Iris pigment epithelial cell (primary cell): ENCODE measurements at places on chromosomes 6 and 20.

DNA sequence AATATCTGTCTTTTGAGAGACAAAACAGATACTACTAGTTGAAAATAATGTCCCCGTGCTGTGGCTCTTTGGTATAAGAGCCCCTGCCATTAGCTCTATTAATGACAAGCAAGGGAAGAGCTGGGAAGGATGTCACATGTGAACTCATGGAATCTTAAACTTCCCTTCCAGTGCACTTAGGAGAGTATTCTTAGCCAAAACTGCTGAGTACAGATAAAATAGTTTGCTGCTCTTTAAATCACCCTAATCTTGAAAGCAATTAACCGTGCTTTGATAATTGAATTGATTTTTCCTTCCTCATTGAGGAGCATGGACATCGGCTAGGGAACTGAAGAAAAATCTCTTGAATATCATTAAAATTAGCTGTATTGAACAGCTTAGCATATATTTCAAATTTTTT lies 91.7 kb downstream of the SLC35B3 start:
- no peak for DNase-seq

- DNase-seq, result no peak
These were observed 478.3 kb downstream of the FRK start for GRCh38 chr6:115582386-115582785.

GRCh38 chr6:170529839-170530469 lies 23.2 kb downstream of the PSMB1 start:
- peak; percentile 66 for DNase-seq

DNA sequence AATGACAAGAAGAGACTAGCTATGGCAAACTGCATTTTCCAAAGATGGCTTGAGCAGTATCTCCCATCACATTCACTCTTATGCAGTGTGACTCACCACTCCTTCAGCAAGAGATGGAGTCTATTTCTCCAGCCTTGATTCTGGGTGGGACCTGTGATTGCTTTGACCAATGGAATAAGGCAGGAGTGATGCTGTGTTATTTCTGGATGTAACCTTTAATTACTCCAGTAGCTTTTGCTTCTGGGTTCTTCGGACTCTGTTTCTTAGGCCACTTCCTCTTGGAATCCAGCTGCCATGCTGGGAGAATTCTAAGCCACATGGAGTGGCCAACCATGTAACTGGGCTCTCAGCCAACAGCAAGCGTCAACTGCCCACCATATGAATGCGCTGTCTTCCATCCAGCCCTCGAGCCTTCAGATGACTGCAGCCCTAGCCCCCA lies 50.7 kb downstream of the TGM2 start:
- DNase-seq, result peak; percentile 83

- DNase-seq, result no peak
These were observed 15.2 kb downstream of the RNF8 start for GRCh38 chr6:37368961-37369320.

DNA sequence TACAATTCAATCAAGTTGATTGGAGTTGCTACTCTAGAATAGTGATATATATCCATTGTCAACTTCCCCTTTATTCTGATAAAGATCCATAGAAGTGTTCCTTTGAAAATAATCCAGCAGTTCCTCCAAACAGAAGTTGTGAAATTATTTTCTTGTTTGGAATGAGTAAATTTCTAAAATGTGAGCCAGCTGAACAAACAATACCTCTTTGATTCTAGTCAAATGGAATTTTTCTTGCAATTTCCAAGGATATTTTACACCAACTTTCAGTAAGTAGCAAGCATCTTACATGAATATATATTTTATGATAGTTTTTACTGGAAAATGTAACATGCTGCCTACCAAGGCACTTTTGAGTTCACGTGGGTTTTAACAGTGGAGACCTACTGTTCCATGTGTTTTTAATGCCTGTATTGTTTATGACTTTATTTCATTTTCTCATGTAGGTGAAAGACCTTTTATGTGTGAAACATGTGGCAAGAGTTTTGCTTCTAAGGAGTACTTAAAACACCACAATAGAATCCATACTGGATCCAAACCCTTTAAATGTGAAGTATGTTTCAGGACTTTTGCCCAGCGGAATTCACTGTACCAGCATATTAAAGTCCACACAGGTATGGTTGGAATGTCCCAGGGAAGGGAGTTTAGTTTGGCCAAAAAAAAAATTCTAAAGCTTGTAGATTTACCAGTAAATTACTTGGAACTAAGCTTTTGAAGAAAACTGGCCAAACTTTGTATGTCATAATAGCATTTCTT lies 6.5 kb downstream of the GZF1 start:
- DNase-seq, result peak; percentile 38

DNA sequence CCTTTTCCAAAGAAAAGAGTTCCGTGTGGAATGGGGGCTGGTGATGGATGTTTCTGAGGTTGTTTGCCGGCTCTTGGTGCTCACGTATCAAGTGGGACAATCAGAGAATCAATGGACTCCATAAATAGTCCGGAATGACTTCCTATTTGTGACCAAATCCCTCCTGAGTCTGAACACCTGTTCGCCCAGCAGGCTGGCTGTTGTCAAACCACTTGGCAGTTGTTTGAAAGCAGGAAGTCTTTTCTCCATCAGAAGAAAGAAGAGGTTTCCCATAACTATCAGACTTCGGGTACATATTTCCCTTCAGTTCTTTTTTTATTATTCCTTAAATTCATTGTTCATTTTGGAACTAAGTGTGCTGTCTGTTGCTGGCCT lies 154.7 kb upstream of the RIN2 start:
- DNase-seq, result no peak

DNA sequence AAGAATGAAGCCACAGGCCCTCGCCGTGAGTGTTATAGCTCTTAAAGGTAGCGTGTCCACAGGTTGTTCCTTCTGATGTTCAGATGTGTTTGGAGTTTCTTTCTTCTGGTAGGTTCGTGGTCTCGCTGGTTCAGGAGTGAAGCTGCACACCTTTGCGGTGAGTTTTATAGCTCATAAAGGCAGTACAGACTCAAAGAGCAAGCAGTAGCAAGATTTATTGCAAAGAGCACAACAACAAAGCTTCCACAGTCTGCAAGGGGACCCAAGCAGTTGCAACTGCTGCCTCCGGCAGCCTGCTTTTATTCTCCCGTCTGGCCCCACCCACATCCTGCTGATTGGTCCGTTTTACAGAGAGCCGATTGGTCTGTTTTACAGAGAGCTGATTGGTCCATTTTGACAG lies 5.2 kb downstream of the HIVEP1 start:
- DNase-seq, result no peak

DNA sequence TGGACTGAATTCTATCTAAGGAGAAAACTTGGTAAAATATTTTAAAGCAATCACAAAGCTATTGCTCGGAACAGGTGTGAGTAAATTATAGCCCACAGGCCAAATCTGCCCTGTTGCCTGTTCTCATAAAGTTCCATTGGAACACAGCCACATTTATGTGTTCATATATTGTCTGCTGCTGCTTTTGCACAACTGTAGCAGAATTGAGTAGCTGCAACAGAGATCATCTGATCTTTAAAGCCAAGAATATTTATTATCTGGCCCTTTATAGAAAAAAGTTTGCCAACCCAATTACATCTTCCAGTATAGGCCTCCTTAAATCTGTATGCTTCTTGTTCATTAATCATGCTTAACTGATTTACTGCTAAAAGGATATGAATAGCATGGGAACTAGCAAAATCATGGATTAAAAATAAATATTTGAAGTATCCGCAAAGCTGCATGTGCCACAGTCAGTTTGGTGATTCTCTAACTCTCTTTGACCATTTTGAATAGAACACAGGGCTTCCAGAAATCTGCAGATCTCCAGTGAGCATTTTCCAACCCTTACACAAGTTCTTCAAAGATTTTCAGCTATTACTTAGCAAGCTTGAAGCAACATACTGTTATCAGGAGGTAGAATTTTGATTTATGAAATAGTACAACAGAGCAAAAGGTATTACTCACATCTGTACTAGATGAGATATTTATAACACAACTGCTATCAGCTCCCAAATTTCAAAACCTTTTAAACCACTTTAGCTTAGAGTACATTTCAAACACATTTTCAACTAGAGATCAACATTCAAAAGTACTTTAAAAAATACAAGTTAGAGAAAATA lies 312.6 kb upstream of the ID4 start:
- no peak for DNase-seq

DNA sequence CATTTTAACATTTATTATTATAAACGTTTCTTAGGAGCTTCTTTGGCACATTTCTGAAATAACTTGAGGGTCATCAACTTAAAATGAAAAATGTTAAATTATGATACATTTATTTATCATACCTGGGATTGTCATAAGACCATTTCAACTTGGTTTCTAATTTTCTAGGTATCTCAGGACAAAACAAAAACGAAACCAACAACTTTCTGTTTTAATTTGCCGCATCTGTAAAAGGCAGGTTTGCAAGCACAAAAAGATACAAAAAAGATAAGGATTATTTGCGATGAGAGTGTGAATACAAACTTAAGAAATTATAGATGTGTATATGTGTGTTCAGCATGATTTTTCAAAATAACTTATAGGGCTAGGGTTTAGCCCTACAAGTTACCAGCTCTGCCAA lies 395.0 kb upstream of the RUNX2 start:
- no peak for DNase-seq

DNA sequence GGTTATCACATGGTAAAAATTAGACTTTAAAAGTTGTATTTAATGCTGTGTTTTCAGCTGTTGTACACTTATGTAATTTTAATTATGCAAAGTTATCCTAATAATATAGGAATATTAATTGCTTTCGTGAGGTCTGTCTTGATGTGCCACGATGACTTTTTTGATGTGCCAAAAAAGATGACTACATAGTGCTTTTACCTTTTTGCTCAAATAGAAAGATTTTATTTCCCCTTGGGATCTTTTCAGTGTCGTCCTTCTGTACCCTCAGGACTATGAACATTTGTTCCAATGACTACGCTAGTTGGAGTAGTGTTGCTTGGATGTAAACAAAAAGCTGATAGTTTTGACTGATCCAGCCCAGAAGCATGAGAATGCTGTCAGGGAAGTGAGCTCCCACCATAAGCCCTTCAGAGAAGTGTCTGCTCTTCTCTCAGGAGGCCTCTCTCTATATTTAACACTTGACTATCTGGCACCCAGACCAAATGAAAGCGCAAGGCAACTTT lies 1.2 kb upstream of the CD164 start:
- DNase-seq, result no peak

DNA sequence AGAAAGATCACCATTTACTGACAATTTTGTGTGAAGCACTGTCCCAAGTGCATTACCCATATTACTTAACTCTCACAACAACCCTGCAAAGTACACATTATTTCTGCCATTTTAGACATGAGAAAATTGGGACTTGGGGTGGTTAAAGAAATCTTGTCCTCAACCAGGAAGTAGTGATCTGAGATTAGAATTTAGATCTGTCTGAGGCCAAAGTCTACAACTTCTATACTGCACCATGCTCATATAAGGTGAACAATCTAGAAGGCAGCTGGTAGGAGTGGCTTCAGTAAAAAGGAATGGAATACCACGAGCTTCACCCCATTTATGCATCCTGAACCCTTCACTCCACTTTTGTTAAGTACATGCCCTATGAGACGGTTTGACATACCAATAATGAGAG lies 87.6 kb downstream of the QRSL1 start:
- no peak for DNase-seq

GRCh38 chr6:10633216-10633615 lies 61.2 kb downstream of the C6orf52 start:
- peak; percentile 90 for DNase-seq

DNA sequence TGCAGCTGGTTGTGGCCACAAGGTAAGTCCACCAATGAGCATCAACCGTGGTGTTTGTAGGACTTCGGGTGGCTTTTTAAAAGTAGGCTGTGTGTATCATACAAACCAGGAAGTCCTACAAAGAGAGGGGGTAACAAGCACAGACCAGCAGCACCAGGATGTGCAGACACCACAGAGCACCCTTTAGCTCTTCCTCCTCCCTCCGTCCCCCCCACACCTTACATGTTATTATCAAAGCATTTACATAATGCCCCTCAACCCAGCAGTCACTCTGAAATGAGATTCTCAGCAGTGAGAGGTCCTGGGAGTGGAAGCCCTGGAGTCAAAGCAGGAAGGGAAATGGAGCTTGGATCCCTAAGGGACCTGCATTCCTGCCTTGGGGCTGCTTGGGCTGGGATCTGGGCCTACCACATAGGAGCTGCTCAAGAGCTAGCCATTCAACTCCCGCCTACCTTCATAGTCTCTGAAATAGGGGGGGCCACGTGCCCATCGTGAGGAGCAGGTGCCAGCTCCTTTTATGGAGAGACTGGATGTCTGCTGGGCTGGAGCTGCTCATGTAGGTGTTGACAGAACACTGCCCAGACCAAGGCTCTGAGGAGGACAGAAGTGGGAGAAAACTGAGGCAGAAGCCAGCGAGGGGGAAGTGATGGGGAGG lies 90.6 kb downstream of the PSMB1 start:
- DNase-seq, result no peak

- peak; percentile 69 for DNase-seq
These were observed 52.8 kb downstream of the MRPL14 start for GRCh38 chr6:44074439-44074812.

- DNase-seq, result no peak
These were observed 449.6 kb downstream of the C6orf118 start for GRCh38 chr6:164859816-164860215.

DNA sequence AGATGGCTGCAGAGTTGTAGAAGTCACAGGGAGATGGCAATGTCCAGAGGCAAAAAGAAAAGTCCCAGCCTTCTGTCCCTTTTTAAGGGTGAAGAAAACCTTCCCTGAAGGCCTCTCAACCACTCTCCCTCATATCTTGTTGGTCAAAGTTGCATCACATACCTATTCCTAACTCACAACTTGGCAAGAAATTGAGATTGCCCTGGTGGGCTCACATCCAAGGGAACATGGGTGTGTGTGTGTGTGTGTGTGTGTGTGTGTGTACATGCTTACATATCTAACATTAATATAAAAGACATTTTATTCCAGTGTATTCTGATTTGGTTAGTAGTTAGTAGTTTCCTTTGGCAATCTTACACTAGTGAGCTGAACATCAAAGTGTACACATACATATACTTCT lies 144.3 kb upstream of the SALL4 start:
- peak; percentile 64 for DNase-seq

DNA sequence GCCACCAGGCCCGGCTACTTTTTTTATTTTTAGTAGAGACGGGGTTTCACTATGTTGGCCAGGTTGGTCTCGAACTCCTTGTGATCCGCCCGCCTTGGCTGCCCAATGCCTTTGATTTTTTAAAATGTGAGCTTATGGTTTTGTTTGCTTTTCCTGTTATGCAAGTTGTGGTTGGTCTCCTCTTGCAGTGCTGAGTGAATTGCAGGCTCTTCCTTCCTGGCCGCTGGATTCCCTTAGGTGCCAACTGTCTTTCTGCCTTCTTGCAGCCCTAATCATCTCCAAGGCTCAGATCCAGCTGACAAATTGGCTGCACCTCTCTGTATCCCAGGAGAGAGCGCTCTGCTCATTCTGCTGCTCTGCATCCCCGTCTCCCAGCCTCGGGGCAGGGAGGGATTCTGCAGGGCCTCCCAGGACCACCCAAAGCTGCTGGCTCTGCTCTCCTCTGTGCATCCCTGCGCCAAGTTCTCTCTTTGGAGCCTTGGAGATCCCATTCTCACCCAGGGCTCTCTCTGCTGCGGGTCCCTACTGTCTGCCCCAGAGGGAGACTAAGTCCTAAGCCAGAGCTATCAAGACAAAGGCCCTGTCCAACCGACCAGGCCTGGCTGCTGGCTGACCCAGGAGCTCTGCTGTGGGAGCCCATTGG lies 14.1 kb upstream of the EMILIN3 start:
- no peak for DNase-seq

GRCh38 chr6:45631396-45631795 lies 253.7 kb upstream of the SUPT3H start:
- DNase-seq, result peak; percentile 36

GRCh38 chr6:16001158-16001557 lies 127.7 kb upstream of the MYLIP start:
- no peak for DNase-seq

- no peak for DNase-seq
These were observed 10.6 kb downstream of the PGK2 start for GRCh38 chr6:49776444-49776843.
